ENCODE measurements at places on chromosomes 3 and 15.

GRCh38 chr3:64974401-64974800, 286.6 kb upstream of the ADAMTS9 start:
- DNase-seq, result no peak

DNA sequence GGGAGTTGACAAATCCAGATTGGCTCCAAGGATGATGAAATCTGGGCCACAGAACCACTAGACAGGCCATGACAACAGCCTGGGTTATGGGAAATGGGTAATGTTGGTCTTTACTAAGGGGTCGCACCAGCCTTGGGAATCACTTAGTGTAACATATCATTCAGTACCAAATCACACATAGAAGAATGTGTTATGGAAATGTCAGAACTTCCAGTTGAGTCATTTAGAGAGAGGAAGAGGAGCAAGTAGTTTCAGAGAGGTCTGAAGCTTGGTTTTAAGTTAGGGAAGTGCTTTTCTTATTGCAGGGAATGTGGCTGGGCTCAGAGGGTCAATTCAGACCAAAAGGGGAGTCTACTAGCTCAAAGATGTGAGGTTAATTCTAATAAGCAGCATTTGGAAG, 241.6 kb upstream of the ZPLD1 start:
- no peak for DNase-seq

- no peak for DNase-seq
Measured at GRCh38 chr15:82666606-82667005, 19.4 kb upstream of the CPEB1 start.

- DNase-seq, result no peak
Measured at GRCh38 chr3:14761121-14761672, 57.6 kb upstream of the FGD5 start.

DNA sequence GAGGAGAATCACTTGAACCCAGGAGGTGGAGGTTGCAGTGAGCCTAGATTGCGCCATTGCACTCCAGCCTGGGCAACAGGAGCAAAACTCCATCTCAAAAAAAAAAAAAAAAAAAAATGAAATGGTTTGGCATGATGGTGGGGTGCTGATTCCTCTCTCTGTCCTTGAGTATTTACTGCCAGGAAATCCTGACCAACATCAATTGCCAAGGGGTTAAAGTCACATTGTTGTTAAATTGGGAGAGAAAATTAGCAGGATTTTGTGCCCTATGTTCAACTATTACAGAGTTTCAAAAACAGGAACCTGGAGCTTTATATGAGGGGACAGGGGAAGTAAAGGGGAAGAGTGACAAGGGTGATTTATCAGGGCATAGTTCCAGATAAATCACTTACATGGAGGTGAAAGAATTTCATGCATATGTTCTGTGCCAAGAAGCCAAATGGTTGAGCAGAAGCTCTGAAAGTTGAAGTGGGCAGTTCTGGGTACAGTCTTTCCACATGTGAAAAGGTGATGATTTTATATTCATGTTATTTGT, 70.5 kb upstream of the TSEN2 start:
- no peak for DNase-seq

GRCh38 chr3:193544289-193544688, 10.4 kb downstream of the ATP13A4 start:
- no peak for DNase-seq

GRCh38 chr3:49295489-49296058, 18.5 kb upstream of the C3orf62 start:
- DNase-seq, result no peak

Data from NCI-H1436 (cell line).